ENCODE measurements at places on chromosomes 7 and 10.

DNA sequence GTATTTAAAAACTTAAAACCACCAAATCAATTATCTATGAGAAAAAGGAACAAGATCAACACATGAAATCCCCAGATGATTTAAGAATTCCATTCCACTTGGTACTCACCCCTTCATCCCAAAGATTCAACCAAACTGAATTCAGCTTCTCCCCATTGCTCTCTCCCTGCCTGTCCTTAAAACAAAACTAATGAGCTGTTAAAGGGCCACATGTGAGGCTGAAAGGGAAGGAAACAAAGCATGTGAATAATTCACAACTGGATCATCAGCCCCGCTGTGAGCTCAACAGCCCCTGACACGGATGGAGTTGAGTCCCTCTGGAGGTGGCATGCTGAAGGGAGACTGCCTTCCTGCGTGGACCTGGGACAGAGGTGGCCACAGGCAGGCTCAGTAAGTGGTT, 32.9 kb downstream of the VOPP1 start:
- no peak for DNase-seq

DNA sequence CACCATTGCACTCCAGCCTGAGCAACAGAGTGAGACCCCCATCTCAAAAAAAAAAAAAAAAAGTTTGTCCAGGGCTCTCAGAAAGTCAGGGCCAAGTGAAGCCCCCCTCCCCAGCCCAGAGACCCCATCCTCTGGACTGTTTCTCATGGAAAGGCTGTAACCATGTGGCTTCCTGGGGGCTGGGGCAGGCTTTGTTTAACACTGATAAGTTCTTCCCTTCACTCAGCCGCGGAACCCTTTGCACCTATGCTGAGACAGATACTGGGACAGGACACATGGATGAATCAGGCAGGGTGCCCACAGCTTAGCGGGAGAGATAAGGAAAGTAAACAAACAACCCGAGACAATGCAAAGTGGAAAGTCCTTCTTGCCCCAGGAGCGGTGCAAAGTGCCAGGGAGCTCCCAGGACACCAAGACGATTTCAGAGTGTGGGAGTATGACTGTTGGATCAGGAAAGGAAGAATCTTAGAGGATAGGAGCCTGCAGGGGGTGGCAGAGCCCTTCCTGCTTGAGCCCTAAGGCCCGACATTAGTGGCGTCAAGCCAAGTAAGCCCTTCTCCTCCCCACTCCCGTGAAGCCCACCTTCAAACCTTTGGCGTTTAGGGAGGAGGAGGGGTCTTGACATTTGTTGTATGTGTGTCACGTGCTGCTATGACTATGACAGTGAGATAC, 11.6 kb downstream of the MLXIPL start:
- no peak for DNase-seq

DNA sequence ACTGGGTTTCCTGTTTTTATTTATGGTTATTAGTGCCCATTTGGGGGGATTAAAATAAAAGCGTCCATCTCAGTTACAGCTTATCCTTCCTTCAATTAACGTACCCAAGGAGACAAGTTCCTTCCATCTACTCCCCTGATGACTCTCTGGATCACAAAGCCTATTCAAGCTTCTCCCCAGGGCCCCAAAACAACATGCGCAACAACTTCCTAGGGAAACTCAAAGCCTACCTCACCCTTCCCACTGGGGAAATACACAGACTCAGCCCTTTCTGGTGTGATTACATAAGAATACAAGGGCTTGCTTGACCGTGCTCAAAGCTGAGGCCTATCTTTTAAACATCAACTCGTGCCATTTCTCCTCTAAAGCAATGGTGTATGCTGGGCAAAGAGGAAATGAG, 112.4 kb downstream of the CDK6 start:
- no peak for DNase-seq

GRCh38 chr10:73225518-73225917, 21.5 kb downstream of the DNAJC9 start:
- no peak for DNase-seq

- no peak for DNase-seq
Observed at GRCh38 chr7:91556239-91556638, 292.0 kb downstream of the FZD1 start.
